Activated T-helper 17 cell treated with anti-CD3 and anti-CD28 coated beads, Interleukin-2, amount 50 U/mL, for 72 hours (primary cell): ENCODE measurements at places on chromosomes 2 and 18. TPM values are rescaled to one million over a fixed set of nuclear protein-coding genes. Genes with fewer than 3 reads are reported as not detected.
A peak's percentile ranks its signal among the peaks of the same experiment; 100 is the strongest.

- peak; percentile 46 for ATAC-seq
Measured at GRCh38 chr2:10079266-10079869, 843 bp downstream of the CYS1 start.

DNA sequence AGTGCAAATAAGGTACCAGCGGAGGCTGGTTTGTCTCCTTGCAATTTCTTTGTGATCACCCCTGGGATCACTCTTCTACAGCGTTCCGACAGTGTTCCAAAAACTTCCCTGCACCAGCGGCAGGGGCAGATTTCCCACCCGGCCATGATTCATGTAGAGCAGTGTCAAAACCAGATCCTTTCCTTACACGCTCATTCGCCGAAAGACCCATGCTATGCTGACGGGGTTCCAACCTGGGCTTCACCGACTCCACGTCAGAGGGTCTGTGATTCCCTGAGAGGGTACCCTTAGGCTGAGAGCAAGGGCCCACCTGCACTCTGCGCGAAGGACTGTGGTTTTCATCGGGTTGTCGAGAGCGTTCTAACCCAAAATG lies 423 bp upstream of the TTC27 start:
- ATAC-seq: peak; percentile 48

- no peak for ATAC-seq
Measured at GRCh38 chr2:56316011-56316410, 132.2 kb downstream of the CCDC85A start.

- peak; percentile 72 for ATAC-seq
Measured at GRCh38 chr2:38146275-38146906, 70.4 kb upstream of the CYP1B1 start.

DNA sequence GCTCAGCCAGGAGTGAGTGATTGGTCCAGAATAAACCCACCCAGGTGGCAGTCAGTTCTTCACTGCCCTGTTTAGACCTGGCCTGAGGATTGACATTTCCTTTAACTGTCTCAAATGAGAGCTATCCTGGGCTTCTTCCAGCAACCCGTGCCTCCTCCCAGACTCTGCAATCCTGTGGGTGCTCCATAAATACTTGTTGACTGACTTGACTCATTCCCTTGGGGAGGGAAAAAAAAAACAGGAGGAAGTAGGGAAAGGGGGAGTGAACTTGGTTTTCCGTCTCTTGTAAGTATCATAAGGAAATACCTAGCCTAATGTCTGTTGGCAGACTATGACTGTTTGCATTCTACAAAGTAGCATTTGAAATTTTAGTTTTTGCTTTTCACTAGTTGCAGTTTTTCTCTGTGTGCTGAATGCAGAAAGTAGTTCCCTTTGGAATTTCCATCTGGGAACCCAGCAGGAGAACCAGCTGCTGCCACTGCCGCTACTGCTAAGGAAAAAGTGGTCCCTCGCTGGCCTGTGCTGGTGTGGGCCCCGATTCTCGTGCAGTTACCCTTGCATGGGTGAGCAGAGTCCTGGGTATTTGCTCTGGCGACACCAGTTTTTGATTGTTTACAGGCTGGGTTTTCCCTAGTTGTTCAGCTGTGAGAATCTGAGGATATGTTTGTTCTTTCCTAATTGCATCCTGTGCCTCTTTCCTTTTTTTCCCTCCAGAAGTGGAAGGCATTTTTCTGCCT lies 78.8 kb downstream of the TGOLN2 start:
- no peak for ATAC-seq

DNA sequence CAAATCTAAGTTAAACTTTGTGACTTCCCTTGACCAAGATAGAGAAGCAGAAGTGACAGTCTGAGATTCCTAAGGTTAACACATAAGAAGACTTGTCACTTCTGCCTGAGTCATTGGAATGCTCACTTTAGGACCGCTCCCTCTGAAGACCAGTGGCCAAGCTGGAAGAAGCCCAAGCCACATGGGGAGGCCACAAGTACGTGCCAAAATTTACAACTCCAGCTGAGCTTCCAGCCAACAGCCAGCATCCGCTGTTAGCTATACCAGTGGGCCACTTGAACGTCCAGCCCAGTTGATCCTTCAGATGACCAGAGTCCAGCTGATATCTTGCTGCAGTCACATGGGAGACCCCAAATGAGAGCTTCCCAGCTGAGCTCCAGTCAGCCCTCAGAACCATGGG lies 18.1 kb upstream of the ANTXR1 start:
- ATAC-seq: no peak

- ATAC-seq: peak; percentile 31
Measured at GRCh38 chr2:224031358-224031970, 7.6 kb downstream of the SERPINE2 start.

GRCh38 chr2:36459725-36460137 lies 104.2 kb downstream of the CRIM1 start:
- ATAC-seq: no peak

DNA sequence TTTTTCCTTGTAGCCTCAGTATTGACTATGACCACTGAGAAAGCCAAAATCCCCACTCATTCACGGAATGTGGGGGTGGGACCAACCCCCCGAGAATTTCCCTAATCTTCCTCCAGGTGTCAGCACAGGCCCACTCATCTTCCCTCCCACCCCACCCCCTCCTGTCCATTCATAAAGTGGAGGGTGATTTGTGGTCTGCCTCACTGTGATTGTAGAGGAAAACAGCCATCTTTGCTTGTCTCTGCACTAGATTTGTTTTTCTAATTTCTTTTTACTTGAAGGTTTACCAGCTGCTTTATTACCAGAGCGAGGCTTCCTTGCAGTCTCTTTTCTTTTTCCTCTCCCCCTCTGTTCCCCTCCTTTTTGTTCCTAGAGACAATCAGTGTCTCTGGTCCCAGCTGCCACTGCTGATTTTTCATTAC lies 171.8 kb downstream of the ICOS start:
- peak; percentile 31 for ATAC-seq

DNA sequence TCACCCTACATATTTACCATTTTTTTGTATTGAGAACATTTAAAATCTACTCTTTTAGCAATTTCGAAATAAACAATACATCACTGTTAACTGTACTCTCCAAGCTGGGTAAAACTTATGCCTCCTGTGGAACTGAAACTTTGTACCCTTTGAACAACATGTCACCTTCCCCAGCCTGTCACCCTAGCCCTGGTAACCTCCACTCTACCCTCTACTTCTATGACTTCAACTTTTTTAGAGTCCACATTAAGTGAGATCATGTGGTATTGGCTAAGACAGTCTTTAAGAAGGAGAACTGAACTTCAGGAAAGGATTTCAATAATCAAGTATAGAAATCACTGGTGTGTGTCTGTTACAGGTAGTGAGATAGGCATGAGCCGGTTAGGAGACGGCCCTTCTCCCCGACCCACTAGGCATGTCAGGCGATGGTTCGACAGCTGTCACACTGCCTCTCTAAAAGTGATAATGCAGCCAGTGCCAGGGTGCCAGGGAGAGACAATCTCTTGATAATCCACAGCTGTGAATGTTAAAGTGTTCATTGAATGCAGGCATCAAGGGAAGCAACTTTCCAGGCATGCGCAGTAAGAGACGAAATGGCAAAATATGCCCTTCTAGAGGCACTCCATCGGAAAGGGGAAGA lies 74.6 kb upstream of the RNF152 start:
- no peak for ATAC-seq

DNA sequence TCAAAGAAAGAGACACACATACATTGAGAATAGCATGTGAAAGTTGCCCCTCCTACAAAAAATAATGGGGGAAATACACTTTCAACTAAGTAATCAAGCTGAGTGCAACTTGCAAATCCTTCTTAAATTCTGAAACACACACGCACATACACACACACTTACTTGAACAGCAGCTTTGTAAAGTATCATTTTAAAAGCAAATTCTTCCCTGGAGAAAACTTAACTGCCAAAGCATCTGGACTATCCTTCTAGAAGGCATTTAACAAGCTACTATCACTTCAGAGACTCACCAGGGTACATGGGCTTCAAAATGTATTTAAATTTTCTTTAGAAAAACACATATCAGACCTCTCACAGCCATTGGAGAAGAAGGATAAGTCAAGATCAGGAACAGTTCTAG lies 15.3 kb downstream of the GAREM1 start:
- ATAC-seq: no peak

The CASP10 gene
- 10.8 TPM for total RNA-seq

The CSRNP3 gene
- not detected for total RNA-seq

The DNAH6 gene
- 1.6 TPM for total RNA-seq

The MRO gene
- total RNA-seq: not detected
